Right lung (tissue), 10 donors: ENCODE measurements at places on chromosomes 13 and 19. TPM values are rescaled to one million over a fixed set of nuclear protein-coding genes. Genes with fewer than 3 reads are reported as not detected.

- no peak for DNase-seq
Observed at GRCh38 chr19:48123907-48124651, 13.5 kb upstream of the PLA2G4C start.

Gene HIPK4
- 0.17 TPM for polyA plus RNA-seq

Gene SERPINE3
- polyA plus RNA-seq = 0.65 TPM

- DNase-seq = no peak
Observed at GRCh38 chr19:53880711-53881481, 1.1 kb upstream of the PRKCG start.

Gene B3GNT8
- polyA plus RNA-seq = 4.4 TPM

DNA sequence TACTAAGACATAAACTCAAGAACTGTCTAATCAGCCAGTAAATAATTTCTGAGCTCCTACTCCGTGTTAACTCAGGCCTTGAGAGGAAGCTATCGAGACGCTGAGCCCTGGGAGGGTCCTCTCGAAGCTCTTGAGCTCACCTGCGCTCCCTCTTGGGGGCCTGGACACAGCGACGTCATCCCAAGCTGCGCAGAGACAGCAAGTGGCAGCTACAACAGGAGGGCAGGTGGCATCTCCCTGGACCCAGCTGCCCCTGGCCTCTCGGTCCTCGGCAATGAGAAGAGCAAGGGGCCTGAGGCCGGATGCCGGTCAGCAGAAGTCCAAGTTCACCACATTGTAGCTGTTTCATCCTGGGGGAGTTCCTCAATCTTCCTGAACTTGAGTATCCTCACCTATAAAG is 30.5 kb upstream of the TUBGCP3 start:
- no peak for DNase-seq

DNA sequence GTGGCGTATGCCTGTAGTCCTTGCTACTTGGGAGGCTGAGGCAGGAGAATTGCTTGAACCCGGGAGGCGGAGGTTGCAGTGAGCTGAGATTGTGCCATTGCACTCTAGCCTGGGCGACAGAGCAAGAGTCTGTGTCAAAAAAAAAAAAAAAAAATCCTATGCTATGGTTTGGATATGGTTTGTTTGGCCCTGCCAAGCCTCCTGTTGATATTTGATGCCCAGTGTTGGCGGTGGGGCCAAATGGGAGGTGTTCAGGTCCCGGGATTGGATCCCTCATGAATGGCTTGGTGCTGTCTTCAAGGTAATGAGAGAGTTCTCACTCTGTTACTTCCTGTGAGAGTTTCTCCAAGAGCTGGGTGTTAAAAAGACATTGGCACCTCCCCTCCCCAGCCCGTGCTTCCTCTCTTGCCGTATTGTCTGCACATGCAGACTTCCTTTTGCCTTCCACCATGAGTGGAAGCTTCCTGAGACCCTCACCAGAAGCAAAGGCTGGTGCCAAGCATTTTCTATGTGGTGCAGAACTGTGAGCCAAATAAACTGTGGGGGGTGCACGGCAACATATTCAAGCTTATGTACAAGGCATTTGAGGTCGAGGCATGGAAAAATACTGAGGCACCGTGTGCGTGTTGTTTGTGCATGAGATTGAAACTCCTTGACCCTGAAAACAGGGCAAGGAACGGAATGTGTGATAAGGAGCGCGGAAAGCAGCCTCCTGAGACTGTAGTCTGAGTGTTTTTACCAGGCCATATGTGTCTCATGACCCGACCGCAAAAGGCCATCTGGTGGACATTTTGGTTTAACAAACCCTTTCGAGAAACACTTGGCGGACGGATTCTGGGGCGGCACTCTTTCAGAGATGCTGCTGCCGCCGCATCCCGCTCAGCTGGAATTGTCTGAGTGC is 7.3 kb downstream of the SIGLEC9 start:
- DNase-seq = peak; percentile 48
